ENCODE measurements at places on chromosomes 6 and 20. TPM values are rescaled to one million over a fixed set of nuclear protein-coding genes. Genes with fewer than 3 reads are reported as not detected.

The SSTR4 gene
- not detected for total RNA-seq

GRCh38 chr6:40937491-40937890 lies 101.5 kb downstream of the UNC5CL start:
- DNase-seq: no peak

The PTGIS gene
- total RNA-seq: 15.1 TPM

DNA sequence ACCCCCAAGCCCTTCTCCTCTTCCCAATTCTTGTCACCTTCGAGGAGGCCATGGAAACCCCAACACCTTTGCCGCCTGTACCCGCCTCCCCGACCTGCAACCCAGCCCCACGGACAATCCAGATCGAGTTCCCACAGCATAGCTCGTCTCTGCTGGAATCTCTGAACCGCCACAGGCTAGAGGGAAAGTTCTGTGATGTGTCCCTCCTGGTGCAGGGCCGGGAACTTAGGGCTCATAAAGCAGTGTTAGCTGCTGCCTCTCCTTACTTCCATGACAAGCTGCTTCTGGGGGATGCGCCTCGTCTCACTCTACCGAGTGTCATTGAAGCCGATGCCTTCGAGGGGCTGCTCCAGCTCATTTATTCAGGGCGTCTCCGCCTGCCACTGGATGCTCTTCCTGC lies 675 bp downstream of the ZBTB9 start:
- no peak for DNase-seq

GRCh38 chr6:72286911-72287311 lies 335.0 kb upstream of the KCNQ5 start:
- DNase-seq: no peak

The MYMX gene
- total RNA-seq: not detected

GRCh38 chr6:105755885-105756284 lies 330.3 kb upstream of the PRDM1 start:
- no peak for DNase-seq

All from activated CD8-positive, alpha-beta memory T cell treated with anti-CD3 and anti-CD28 coated beads, Interleukin-2, amount 10 ng/mL, durations not matched to agents 7 days and 5 days (primary cell).